ENCODE measurements at places on chromosomes 7 and 10. TPM values are rescaled to one million over a fixed set of nuclear protein-coding genes. Genes with fewer than 3 reads are reported as not detected.

The C10orf95 gene
- total RNA-seq = not detected

The CALHM1 gene
- not detected for total RNA-seq

The FAM180A gene
- total RNA-seq = 6.1 TPM

The NRP1 gene
- total RNA-seq = 175 TPM

The CPA2 gene
- total RNA-seq = not detected

DNA sequence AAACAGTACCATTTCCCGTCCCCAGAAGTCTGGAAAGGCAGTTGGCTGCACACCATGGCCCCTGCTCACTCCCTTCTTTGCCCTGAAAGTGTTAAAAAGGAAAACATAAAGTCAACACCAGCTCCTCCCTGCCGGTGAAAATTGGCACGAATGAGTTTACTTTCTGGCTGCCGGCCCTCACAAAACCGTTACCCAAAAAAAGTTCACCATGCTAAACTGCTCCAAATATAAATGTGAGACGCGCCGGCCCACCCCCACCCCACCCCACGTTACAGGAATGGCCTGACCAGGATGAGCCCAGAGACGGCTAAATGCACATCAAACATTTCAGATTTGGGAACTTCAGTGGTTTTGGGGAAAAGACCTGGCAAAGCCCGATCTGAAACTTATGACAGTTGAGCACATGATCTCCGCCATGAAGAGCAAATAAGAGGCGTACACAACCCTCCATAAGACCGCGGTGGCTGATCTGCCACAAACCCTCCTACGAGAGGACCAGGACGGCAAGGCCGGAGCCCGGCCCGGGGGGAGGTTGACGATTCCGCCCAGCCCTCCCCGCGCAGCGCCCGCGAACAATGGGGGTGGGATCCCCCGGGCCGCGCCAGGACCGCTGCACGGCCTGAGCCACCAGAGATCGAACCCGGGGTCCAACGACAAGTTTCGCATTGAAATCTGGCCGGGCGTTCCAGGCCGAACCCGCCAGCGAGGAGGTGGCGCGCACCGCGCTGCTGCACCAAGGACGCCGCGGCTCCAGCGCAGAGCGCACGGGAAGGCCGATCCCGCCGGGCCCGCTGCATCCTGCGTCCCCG, 952 bp downstream of the DIP2C start:
- no peak for DNase-seq

DNA sequence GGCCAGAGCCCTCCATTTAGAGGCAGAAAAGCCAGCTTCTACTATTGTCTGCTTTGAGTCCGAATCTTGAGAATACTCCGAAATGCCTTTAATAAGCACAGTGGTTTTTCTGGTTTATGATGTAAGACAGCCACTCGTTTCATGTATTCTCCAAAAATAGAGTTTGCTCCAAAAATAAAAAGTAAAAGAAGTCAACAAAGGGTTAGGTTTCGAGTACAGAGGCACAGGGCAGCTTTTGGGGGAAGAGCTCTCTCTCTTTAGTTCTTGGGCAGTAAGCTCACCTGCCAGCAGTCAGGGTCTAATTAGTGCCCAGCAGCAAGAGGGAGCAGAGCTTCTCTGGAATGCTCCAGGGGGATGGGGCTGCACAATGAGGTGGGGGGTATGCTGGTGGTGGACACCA, 20.2 kb downstream of the CREB3L2 start:
- no peak for DNase-seq

DNA sequence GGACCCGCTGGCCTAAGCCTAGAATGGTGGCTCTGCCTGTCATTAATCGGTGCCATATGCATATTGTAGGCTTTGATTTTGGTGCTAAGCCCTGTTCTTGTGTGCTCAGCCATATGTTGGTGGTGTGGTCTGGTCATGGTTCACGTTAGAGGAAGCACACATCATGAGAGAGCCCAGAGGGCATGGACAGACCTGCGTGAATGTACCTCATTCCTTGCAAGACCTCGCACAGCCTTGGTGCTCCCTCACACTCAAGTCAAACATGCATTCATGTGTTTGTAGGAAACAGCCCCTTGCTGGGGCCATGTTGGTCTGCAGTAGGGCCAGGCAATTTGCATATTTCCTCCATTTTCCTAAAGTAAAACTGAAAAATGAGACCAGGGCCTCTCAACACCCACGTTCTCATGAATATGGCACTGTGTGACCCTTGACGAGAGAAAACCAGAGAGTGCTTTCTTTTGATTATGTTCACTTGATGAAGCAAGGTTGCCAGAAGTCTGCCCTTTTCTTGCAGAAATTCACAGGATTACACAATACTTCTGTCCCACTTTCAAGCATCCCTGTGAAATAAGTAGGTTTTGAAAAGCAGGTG, 268.7 kb downstream of the CELF2 start:
- no peak for DNase-seq

DNA sequence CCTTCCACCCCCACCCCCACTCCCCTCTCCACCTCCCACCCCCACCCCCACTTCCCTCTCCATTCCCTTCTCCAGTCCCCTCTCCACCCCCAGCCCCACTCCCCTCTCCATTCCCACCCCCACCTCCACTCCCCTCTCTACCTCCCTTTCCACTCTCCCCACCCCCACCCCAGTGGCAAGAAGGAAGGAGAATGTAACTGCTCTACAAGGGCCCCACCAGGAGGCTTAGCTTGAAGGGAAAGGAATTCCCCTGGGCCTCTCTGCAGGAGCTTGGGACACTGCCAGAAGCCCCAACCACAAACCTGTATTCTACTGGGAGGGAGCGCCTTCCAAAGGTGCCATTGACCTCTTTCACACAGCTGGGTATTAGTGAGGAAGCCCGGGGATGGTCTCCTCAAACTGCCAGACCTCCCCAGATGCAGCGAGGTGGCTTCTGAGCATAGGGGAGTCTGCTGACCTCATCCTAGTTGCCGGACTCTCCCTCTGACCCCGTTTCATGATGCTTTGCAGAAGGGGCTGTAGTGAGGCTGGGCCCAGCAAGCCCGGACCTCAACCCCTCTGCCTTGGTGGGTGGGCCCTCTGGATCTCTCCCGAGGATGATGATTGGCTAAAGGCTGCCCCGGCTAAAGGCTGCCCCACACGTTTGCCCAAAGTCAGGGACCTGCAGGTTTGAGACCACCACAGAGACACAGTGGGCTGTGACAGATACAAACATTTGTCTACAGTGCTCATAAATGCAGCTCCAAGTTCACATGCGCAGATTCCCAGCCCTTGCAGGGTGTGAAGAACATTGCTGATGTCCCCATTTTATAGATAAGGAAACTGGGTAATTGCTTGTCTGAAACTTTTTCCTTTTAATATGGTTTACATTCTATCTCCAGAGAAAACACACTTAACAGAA, 2.9 kb downstream of the DEPP1 start:
- peak; percentile 66 for DNase-seq

DNA sequence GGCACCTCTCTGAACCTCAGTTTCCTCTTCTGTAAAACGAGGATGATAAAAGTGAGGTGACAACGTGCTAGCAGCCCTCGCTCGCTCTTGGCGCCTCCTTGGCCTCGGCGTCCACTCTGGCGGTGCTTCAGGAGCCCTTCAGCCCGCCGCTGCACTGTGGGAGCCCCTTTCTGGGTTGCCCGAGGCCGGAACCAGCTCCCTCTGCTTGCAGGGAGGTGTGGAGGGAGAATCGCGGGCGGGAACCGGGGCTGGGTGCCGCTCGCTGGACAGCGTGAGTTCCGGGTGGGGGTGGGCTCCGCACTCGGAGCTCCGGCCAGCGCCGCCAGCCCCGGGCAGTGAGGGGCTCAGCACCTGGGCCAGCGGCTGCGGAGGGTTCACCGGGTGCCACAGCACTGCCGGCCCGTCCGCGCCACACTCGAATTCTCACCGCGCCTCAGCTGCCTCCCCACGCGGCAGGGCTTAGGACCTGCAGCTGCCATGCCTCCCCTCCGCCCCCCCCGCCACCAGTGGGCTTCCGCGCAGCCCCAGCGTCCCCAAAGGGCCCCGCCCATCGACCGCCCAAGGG, 24.3 kb upstream of the ACSL5 start:
- no peak for DNase-seq

DNA sequence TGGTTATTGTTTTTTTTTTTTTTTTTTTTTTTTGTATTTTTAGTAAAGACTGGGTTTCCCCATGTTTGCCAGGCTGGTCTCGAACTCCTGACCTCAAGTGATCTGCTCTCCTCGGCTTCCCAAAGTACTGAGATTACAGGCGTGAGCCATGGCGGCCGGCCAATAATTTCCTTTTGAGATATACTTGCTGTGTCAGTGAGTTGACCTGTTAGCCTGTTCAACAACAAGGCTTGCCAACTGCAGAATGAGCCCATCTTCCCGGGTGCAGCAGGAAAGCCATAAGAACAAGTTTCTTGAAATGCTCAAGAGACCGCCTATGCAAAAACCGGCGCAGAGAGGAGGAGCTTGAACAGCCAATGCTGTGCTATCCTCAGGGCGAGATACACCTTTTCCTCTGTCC, 112.5 kb downstream of the PRPF18 start:
- no peak for DNase-seq
